ENCODE measurements at places on chromosomes 11 and 22.

DNA sequence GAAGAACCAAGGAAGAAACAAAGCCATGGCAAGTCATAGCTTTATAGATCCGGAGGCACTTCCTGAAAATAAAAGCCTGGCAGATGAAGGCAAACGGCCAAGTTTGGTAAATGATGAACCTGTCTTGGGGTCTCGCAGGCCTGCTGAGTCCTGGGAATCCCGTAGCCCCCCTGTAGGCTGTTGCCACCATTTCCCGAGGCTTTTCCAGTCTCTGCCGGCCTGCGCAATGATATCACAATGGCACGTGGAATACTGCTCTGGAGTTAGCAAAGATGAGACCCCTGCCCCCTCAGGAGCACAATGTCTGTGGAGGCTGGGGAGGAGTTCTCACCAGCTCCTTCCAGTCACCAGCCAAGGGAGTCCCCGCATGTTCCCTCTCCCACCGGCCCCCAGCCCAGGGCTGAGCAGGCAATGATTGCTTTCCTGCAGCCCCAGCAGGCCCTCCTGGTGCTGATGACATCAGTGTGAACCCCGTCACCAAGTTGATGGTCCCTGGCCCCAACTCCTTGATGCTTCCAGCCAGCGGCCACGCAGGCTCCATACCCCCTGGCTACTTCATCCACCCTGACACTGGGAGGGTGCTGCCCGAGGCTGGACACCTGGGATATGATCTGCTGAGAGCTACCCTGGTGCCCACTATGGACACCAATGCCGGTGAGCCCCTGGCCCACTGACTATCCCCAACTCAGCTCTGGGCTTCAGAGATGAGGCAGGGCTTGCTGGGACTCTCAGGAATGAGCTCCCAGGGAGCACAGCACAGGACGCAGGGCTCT lies 55.9 kb downstream of the BTG4 start:
- no peak for DNase-seq

DNA sequence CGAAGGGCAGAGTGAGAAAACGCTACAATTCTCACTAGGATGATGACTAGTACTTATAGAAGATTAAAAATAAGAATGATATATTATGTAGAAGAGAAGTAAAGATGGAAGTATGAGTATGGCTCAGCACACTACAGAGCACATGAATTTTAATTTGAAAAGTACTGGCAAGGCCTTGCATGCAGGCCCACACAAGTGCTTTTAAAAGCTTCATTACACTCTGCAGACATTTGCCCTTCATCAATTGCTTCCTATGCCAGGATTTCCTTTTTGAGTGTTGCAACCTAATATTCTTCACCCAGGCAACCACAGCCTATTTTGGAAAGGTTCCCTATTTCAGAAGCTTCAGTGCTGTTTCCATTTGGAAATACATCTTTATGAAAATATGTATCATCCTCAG lies 81.1 kb downstream of the LARGE2 start:
- DNase-seq = no peak

DNA sequence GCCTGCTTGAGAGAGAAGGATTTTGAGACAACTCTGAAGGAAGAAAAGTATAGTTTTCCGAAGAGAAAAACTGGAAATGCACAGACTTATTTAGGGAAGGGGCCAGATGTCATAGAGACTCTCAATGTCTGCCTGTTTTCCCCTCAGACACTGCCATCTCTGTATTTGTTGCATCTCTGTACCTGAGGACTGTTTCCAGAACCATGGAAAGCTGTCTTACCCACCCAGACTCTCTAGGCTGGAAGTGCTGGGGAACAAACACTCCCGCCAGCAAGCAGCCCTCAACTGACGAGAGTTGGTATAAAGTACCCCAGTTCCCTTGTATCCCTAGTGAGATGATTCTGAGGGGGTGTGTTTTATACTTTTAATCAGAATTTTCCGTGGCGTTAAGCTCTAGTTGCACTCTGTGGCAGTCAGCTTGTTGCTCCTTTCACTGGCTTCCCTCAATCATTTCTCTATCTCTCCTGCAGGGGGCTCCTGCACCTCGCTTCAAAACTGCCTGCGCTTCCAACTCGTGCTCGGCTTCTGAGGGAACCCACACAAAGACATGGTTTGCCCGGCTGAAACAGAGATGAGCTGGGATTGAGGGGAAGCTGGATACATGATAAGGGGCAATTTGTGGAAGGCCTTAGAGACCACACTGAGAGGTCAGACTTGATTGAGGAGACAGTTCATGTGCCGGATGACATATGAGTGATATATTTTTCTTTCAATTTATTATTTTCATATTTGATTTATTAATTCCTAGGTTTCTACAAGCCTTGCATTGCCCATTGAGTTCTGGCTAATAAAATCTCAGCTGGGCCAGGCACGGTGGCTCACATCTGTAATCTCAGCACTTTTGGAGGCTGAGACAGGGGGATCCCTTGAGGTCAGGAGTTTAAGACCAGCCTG lies 36.9 kb upstream of the CLPB start:
- peak; percentile 86 for DNase-seq

- DNase-seq = peak; percentile 6
These were observed 31.4 kb downstream of the RSPH14 start for GRCh38 chr22:23110190-23110921.

DNA sequence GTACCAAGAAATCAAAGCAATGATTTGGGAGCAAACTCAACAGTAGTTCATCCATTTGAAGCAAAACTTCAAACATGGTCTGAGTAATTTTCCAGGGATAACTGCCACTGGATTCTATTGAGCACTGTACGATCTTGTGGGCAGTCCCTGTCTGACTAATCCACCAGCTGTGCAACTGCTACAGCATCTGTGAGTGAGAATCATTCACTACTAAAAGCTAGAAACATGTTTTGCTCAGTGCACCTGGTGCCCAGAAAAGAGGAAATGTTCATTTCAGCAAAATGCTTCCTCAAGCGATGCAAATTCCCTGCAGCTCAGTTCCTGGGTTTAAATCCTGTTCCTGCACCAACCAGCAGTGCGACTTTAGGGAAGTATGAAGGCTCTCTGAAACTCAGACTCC lies 1077.9 kb downstream of the DLG2 start:
- no peak for DNase-seq

DNA sequence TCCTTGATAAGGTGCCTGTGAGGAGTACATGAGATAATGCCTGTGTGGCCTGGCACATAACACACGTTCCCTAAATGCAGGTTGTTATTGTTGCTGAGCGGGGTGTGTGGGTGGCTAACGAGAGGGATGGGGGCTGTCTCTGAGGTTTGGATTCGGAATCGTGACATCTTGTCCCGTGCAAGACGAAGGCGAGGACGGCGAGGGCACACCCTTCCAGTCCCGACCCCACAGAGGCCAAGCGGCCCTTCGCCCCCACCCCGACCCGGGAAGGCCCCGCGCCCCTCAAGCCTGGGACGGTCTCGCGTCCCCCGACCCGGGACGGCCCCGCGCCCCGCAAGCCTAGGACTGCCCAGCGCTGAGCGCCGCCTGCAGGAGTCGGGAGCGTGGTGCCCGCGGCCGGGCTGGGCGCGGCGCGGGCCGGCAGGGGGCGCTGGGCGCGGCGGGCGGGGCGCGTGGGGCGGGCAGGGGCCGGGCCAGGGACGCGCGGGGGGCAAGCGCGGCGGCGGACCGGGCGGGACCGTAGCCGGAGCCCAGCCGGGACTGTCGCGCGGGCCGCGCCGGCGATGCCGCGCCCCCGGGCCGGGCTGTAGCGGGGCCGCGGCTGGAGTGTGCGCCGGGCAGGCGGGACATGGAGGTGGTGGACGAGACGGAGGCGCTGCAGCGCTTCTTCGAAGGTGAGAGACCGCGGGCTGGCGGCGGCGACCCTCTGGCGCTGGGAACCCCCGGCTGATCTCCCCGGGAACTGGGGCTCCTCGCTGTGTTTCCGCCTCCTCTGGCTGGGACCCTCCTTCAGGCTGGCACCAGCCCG lies at the start of gene MYRF:
TSS of gene MYRF (plus strand) at position 520 of the 808 bp plus-strand sequence. CDS start at position 629, 109 bp downstream.
- peak; percentile 26 for DNase-seq

DNA sequence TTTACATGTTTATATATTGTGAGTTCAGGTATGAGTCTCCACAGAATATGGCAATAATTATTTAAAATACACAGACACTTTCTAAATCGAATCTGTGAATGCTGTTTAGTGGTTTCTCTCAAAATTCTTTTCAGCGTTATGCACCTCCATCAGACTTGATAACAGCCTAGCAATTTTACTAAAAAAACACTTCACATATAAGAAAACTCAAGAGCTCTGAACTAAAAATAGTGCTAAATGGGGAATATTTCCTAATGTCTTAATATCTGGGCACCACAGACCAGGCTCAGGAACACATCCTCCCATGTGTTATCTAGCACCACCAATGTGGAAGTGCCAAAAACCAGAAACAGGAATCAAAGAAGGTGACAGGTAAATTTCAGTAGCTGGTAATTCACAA lies 47.9 kb downstream of the ARHGAP32 start:
- DNase-seq = no peak

DNA sequence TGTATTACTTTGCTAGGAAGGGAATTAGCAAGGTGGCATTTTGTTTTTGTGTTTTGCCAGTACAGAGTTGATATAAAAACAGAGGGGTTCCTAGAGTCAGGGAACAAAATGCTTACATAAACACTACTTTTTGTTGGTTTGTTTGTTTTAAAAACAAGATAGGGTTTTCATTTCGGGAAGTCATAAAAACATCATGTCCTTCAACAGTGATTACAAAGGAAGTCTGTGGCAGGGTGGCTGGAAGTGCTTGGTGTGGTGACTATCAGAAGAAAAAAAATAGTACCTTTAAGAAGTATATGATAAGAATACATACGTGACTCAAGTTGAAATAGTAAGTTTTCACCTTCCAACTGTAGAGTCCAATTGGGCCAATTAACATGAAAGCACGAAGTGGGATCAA lies 1.2 kb upstream of the IL18 start:
- no peak for DNase-seq

DNA sequence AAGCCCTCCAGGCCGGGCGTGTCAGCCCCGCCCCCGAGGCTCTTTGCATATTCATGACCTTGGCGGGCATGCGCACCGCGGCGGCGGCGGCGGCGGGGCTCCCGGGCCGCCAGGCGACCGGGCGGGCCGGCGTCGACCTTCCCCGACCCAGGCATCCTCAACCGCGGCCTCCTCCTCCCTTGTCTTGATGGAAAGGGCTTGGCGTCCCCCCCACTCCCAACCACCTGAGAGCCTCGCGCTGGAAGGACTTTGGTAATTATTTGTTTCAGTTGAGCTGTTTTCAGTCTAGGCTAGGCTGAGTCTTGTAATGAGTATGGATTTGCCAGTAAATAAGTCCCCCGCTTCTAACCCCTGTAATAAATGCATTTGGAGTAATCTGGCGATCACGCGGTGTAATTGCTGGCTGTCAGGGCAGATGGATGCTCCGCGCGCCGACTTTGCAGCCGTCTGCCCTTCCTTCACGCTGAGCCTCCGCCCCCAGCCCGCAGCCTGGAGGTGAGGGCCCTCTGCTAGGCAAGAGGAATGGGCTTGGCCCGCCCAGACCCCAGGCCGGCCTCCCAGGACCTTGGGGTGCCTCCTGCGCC lies 25.2 kb downstream of the FLRT1 start:
- peak; percentile 40 for DNase-seq

- peak; percentile 21 for DNase-seq
These were observed 69.9 kb upstream of the RTL6 start for GRCh38 chr22:44567846-44568493.

- no peak for DNase-seq
These were observed 1.4 kb downstream of the SLC25A22 start for GRCh38 chr11:796565-797295.

- no peak for DNase-seq
These were observed 1033.6 kb downstream of the FAM181B start for GRCh38 chr11:81700076-81700475.

DNA sequence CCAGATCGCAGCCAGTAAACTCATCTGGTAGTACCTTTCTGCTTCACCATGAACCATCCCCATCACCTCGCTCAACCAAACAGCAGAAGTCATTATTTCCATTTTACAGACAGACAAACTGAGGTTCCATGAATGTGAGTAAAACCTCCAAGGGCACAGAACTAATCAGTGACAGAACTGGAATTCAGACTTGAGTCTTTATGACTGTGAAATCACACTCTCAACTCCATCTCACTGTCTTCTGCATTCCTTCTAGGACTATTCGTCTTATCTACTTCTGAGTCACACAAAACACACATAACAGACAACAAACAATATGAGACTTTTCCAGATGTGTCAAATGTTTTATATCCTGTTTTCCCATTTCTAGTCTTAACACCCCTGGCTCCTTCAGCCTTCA lies 9.3 kb upstream of the NUP50 start:
- no peak for DNase-seq

DNA sequence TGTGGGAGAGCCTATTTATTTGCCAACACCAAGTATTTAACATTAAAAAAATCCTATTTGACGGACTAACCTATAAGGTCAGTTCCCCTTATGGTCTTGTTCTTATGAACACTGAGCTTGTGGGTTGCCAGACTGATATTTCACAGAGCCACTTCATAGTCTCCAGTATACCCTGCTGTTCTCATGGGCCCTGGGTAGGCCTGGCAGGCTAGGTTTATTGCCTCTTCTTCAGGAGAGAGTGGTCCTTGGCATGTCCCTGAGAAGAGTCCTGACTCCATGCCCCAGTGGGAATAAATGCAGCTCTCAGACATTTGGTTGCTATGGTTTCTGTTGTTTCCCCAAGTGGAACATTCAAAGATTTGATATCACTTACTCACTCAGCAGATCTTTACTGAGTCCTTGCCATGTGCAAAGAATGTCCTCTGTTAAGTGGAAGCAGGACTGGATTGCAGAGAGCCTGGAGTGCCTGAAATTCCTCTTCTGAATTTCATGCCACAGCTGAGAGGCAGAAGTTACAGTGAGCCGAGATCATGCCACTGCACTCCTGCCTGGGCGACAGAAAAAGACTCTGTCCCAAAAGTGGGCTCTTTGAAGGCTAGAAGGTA lies 15.7 kb downstream of the SLC5A1 start:
- DNase-seq = no peak

- DNase-seq = no peak
These were observed 31.7 kb downstream of the TEAD1 start for GRCh38 chr11:12705874-12706273.

DNA sequence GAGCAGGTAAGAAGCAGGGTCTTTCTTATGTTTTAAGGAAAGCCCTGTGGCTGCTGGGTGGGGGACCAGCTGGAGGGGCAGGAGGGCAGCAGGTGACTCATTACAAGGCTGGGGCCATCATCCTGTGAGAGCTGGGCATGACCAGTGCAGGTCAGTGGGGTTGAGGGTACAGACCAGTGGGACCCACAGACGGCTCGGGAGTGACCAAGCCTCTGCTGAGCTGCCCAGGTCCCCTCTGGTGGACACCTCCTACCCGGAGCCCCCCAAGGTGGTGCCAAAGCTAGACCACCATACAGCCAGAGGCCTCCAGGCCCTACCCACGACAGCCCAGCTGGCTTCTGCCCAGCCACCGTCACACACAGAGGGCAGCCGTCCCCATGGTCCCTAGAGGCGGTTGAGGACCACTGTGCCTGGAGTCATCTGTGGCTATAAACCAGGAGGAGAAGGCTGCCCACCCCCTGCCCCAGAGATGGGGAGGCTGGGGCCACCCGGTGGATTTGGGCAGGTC lies 670 bp downstream of the MYEOV start:
- no peak for DNase-seq

GRCh38 chr11:82776377-82776776 lies 42.7 kb upstream of the FAM181B start:
- DNase-seq = no peak
